CD8-positive, alpha-beta memory T cell (primary cell): ENCODE measurements at places on chromosomes 6 and 20.

GRCh38 chr6:90356012-90356421 is 59.4 kb upstream of the BACH2 start:
- DNase-seq = no peak

- no peak for DNase-seq
Measured at GRCh38 chr6:13400772-13401171, 72.4 kb upstream of the TBC1D7 start.

GRCh38 chr6:116764961-116765841 is at the start of gene FAM162B:
Gene FAM162B, minus strand, starts transcription at chr6:116765719. Its CDS starts 143 bp downstream, at chr6:116765576.
- DNase-seq = no peak

DNA sequence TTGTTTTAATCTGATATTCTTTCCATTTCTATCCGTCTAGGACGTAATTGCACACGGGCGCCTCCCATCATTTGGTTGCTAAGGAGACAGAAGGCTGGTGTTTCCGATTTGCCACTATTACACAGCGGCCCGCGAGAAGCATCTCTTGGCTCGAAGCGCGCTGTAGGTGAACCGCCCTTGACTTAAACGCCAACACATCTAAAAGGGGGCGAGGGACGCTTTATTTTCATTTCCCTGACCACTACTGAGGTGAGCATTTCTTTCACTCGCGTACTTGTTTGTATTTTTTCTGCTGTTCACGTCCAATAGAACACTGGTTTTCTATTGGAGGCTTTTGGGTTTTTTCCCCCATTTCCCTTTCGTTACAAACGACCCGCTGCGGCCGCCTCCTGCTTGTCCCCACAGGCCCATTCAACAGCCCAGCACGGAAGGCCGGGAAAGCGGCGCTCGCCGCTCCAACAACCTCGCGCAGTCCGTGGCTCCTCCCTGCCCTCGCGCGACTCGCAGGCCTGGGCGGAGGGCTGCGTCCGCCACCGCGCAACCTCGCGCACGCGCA is 505 bp upstream of the WRNIP1 start:
- peak; percentile 86 for DNase-seq

DNA sequence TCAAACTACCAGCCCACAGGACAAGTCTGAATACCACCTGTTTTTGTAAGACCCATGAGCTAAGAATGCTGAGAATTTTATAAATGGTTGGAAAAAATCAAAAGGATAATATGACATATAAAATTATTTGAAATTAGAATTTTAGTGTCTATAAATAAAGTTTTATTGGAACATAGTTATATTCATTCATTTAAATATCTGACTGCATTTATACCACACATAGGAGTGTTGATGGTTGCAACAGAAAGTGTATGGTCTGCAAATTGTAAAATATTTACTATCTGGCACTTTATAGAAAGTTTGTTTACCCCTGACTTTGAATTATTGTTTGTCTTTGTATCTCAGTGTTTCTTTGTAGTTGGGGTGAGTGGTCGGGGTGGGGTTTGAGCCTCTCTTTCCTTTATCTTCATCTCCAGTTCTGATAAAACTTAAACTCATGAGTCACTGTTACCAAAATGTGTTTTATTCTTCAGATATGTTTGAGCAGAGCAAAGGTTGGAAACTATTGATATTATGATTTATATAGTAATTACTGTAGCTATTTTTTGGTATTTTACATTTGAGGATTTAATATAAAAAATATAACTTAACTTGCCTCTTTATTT is 55.5 kb downstream of the CD2AP start:
- DNase-seq = no peak

DNA sequence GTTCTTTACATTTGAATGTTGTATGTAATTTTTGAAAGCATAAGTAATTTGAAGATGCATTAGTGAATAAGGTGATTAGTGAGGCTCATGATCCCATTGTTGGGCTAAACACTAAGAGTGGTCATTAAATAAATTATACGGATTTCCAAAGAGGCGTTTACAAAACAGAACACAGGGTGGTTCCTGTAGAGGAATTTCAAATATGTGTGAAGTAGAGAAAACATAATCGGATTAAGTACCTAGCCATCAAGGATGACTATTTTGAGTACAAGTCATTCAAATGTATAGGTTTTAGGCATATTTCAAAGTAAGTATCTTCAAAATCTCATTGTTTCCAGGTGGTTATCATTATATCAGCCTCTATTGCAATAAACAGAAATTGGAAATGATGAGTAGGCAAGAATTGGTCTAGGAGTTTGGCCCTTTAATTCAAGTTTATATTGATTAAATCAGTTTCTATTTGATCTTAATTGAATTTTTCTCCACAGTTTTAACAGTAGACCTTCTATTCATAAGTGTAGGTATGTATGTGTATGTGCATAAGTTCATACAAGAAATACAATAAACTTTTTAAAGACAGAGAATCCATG is 94.8 kb downstream of the MYLK4 start:
- DNase-seq = no peak
